AG04450 (cell line): ENCODE measurements at places on chromosomes 6 and 20. TPM values are rescaled to one million over a fixed set of nuclear protein-coding genes. Genes with fewer than 3 reads are reported as not detected.

Gene BPIFB3
- polyA plus RNA-seq, result not detected in 2 replicates

DNA sequence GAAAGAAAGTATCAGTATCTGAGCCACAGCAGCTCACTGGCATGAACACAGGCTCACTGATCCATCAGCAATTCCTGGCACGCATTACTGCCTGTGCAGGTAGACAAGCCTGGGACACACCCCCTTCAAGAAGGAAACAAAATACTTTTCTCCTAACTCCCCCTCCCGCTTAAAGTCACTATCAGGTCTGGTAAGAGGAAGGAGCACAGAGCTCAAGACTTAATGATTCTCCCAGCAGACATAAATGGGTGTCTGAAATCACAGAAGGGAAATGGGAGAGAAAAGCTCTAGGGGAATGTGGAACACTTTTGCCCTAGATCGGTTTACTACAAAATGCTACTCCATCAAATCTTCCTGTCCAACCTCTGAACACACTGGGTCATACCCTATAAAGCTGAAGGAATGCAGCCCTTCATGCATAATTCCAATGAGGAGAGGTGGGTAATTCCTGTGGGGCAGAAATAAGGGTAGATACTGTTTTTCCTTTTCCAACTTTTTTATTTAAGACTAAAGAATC is at the start of gene ADGRF1:
Gene ADGRF1, minus strand, starts transcription at position 58 of the 517 bp plus-strand sequence. CDS start 13,271 bp downstream, outside the sequence.
- no peak for DNase-seq

Gene KHDC1
- polyA plus RNA-seq, result 5.9 and 6.5 TPM in 2 replicates

Gene PPP1R3G
- 0.09 and 0.11 TPM in 2 replicates for polyA plus RNA-seq

Gene BPHL
- 21.0 and 24.4 TPM in 2 replicates for polyA plus RNA-seq

Gene NNAT
- 54.0 and 59.6 TPM in 2 replicates for polyA plus RNA-seq

Gene SENP6
- polyA plus RNA-seq, result 35.8 and 55.8 TPM in 2 replicates

Gene LAMA2
- 33.0 TPM in 2 replicates for polyA plus RNA-seq

Gene PRSS16
- 0.02 and 0.16 TPM in 2 replicates for polyA plus RNA-seq

DNA sequence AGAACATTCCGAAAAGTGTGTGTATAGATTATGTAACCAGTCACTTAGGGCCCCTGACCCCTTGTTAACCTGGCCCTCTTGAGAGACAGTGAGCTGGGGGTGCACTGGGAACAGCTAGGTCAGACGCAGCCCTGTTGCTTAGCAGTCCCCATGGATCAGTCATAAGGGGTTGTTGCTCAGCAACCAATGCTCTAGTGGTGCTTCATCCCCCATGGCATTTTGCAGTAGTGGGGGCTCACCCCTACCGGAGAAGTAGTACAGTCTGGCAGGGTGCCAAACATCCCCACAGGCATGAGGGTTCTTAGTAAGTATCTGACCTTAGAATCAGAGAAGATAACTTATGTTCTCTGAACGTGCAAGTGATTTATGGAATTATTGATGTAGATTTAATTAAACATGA is 12.3 kb downstream of the PKIB start:
- DNase-seq, result no peak

GRCh38 chr6:112478036-112478435 is 130.9 kb downstream of the RFPL4B start:
- DNase-seq, result no peak

Gene MEP1A
- not detected in 2 replicates for polyA plus RNA-seq

- DNase-seq, result no peak
Measured at GRCh38 chr6:157994125-157994795, 12.6 kb downstream of the SYNJ2 start.

- DNase-seq, result no peak
Measured at GRCh38 chr6:15268137-15268908, 22.5 kb downstream of the JARID2 start.

DNA sequence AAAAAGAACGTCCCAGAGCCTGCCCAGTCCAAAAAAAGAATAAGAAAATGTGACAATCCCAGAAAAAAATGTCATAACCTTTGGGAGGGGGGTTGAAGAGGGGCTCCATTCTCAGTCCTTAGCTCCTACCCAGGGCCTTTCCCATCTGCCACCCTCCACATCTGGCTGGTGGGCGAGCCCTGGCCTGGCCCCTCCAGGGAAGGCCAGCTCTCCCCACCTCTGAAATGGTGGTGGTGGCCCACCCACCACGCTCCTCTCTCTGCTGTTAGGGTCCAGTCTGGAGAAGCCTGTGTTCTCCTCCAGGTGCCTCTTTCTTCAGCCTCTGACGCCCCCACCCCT is 415 bp downstream of the RGS19 start:
- DNase-seq, result no peak

Gene LPA
- polyA plus RNA-seq, result not detected in 2 replicates

DNA sequence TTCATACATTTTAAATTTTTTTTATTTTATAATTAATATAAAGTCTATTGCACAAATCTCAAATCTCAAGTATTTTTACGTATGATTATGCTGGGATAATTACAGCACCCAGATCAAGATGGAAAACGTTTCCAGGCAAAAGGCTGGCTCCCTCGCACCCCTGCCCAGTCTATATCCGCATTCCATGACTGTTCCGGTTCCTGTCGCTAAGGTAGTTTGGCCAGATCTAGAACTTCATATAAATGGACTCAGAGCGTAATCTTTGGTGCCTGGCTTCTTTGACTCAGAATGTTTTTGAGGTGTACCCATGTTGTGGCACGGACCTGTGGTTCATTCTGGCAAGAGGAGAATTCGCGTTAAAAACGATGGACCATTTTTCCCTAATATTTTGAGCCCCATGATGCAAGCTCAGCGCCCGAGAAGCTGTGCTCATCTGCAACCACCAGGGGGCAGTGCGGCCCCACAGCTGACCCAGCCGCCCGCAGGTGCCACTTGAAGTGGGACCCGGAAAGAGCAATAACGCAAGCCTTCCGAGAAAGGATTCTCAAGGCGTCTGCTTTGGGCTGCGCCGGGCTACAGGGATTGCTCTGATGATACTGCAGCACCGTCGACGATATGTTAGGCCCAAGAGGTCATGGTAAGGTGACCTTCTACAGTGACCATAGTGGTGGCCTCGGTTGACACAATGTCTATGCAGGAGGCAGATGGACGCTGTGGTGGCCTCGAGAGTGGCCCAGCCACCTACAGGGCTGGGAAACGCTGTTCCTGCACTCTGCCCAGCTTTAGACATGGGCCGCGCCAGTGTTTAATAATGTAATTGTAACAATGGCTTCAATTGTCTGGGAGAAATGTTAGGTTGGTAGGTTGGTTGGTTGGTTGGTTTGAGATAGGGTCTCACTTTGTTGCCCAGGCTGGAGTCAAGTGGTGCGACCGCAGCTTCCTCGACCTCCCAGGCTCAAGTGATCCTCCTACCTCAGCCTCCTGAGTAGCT is 160.1 kb downstream of the ZMYND8 start:
- no peak for DNase-seq
